ENCODE measurements at places on chromosomes 2 and 18.

GRCh38 chr2:108492364-108492763 is 41.9 kb upstream of the LIMS1 start:
- DNase-seq = no peak

DNA sequence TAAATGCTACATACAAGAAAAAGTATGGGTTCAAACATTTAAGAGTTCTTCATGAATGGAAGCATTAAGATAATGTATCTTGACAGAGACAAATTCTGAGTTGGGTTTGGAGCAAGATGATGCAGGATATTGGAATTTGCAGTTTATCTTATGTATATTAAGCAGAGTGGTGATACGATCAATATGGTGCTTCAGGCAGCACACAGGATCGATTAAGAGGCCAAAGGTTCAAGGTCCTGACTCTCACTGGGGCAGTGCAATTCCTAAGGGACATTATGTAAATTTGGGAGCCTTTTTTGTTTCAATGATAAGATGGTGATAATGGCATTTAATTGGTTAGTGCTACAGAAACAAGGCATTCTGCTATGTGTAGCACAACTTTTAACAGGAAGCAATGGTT is 381.9 kb downstream of the KCNJ3 start:
- no peak for DNase-seq

DNA sequence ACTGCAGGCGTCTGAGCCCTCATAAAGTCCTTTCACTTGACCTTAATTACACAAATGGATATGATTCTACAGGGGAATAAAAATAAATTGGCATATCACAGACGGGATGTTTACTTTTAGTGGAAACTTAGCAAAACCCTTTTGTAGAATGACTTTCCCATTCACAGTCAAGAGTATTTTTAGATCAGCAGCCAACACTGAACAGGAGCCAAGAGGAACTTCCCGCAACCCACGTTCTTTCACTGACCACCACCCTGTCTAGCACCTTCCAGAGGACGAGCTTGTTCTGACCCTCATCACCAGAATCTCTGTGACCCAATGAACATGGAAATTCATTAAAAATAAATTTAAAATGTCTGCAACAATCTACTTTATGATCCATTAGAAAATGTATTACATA is 119.0 kb upstream of the SNTG2 start:
- no peak for DNase-seq

DNA sequence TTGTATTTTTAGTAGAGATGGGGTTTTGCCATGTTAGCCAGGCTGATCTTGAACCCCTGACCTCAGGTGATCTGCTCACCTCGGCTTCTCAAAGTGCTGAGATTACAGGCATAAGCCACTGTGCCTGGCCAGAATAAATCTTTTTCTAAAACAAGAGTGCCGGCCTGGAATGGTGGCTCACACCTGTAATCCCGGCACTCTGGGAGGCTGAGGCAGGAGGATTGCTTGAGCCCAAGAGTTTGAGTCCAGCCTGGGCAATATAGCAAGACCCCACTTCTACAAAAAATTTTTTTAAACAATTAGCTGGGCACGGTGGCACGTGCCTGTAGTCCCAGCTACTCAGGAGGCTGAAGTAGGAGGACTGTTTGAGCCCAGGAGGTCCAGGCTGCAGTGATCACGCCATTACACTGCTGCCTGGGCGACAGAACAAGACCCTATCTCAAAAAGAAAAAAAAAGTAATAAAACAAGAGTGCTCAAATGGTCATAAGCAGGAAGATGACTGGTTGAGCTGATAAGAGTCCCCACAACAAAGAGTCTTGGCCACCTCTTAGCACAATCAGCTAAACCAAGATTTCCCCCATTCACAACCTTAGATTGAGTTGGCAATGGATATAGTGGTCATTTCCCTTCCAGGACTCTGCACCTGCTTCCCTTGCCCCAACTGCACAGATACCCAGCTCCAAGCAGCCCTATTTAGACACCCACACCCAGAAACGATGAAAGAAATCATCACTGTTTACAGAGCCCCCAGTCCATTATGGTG is 5.8 kb upstream of the UCN start:
- DNase-seq = no peak

DNA sequence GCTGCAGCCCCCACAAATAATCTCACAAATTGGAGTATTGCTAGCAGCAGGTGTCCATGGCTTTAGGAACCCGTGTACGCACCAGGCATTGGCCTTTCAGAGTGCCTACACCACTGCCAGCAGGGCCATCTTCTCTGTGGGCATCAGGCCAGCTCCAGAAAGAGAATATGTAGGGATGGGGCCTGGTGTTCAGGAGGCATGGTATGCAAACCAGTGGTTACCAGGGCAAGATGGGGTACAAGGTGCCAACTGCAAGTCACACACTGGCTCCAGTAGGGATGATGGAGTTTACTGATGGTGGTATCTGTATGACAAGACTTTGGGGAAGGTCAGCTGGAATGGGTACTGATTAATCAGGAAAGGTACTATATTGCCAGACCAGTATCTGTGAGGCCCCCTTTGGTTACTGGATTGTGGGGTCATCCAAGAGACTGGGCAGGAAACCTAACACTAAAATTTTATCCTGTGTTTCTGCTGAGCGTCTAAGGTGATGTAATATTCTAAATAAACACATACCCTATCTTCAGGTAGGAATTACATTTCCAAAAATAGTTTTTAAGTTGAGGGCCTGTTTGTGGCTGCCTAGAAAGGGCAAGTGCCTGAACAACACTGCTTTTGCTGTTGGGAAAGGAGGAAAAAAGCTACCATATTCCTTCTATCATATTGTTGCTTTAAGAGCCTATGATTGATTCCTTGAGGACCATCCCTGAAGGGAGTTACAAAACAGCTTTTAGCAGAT is 9.0 kb downstream of the CNOT9 start:
- DNase-seq = no peak

DNA sequence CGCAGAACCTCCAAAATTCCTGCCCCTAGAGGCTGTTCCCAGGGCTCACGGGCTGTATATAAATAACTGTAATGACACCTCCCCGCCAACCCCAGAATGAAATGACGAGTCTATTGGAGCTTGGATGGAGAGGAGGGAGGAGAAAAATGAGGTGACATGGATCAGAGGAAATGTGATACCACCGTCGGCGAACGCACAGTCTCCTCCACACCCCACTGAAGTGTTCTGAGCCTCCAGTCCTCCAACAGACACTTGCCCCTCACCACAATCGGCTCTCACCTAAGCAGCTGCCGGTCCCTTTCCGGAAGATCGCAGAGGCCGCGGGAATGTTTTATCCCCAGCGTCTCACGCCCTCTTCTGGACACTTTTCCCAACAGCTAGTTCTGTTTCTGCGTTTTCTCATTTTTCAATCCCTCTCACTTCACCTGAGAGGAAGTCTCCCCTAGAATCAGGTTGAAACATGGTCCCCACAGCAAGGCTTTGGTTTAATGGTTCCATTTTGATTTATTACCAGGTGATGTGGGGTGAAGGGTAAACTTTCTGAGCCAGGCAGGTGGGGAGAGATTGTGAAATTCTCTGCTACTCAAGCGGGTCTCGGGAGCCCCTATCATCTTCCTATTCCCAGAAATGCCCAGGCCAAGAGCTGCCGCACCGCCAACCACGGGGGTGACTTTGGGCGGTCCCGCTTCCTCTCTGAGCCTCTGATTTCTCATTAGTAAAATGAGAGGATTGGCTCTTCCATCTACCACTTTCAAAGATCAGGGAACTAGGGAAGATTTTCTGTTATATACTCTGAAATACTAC is 9.1 kb upstream of the MYO5B start:
- DNase-seq = no peak

GRCh38 chr18:24259869-24260641 is 121.2 kb downstream of the CABYR start:
- no peak for DNase-seq

GRCh38 chr18:37276111-37276890 is 289.3 kb downstream of the CELF4 start:
- DNase-seq = no peak

DNA sequence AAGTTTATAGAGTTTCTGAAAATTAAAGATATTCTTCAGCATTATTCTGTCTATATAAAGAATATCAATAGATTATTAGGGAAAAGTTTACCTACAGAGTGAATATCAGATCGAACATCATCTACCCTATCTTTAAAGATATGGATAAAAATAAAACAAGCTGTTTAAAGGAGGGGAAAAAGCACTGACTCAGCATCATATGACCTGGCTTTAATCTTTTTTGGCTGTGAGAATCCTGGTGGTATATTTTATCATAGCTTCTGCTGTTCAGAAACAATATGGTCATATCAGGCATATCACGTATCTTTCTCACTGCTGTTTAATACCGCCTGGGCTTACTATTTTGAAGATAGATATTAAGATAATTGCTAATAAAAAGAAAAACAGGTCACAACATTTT is 80.2 kb downstream of the NEB start:
- DNase-seq = no peak

- no peak for DNase-seq
Measured at GRCh38 chr2:133143645-133144044, 424.6 kb downstream of the NCKAP5 start.

- DNase-seq = peak; percentile 90
Measured at GRCh38 chr2:26184555-26185303, 11.8 kb downstream of the GAREM2 start.

DNA sequence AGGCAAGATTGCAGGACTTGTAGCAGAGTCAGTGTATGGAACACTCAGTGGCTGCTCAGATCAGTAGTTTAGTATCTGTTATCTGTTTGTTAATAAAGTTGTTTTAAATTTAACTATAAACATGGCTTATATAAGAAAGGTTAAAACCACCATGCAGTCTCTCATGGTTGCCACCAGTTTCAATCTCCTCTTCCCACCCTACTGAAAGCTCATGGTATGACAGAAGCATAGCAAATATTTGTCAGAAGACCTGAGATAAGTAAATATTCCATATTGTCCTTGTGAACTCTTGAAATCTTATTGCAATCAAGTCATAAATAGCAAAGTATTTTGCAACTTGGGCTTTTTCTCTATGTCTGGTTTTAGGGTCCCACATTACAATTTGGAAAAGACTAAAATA is 2.1 kb upstream of the COL5A2 start:
- DNase-seq = no peak

All from left hindlimb (tissue), 1 donor.